HT1080 (cell line): ENCODE measurements at places on chromosomes 3 and 15.

DNA sequence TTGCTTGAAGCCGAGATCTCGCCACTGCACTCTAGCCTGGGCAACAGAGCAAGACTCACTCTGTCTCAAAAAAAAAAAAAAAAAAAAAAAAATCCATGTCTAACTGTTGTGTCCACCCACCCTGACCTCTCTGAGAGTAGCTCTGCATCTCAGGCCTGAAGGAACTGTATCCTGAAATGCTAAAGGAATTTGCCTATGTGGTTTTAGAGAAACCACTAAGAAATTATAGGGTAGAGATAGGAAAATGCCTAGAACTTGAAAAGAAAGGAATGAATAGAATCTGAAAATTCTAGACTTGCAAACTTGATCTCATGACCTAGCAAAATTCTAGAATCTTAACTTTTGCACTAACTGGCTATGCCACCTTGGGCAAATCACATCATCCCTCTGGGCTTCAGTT, 217.5 kb upstream of the ROPN1 start:
- DNase-seq = peak; percentile 33

- DNase-seq = no peak
Observed at GRCh38 chr15:69734699-69735098, 282.1 kb downstream of the RPLP1 start.

- DNase-seq = peak; percentile 100
Observed at GRCh38 chr3:123688241-123688747, 103.4 kb upstream of the HACD2 start.

GRCh38 chr3:197317250-197317963, 19.0 kb upstream of the DLG1 start:
- DNase-seq = peak; percentile 81

- DNase-seq = no peak
Observed at GRCh38 chr15:31398677-31399301, 72.2 kb downstream of the KLF13 start.

DNA sequence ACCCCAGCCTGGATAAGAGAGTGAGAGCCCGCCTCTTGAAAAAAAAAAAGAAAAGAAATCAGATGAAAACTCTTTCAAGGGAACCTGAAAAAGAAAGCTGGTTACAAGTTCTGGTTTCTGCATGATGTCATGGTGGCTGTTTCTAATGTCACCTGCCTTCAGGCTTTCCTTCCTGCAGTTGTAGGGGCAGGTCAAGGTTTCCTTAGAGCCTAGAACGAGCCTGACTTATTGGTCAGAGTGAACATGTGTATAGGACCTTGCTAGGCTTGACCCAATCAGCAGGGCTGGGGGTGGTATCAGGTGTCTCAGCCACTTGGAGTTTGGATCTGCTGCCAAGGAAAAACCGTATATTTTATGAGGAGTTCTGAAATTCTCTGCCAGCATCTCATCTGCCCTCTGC, 3.8 kb downstream of the IVD start:
- DNase-seq = no peak

GRCh38 chr3:100522125-100522524, 29.7 kb downstream of the TMEM45A start:
- no peak for DNase-seq

DNA sequence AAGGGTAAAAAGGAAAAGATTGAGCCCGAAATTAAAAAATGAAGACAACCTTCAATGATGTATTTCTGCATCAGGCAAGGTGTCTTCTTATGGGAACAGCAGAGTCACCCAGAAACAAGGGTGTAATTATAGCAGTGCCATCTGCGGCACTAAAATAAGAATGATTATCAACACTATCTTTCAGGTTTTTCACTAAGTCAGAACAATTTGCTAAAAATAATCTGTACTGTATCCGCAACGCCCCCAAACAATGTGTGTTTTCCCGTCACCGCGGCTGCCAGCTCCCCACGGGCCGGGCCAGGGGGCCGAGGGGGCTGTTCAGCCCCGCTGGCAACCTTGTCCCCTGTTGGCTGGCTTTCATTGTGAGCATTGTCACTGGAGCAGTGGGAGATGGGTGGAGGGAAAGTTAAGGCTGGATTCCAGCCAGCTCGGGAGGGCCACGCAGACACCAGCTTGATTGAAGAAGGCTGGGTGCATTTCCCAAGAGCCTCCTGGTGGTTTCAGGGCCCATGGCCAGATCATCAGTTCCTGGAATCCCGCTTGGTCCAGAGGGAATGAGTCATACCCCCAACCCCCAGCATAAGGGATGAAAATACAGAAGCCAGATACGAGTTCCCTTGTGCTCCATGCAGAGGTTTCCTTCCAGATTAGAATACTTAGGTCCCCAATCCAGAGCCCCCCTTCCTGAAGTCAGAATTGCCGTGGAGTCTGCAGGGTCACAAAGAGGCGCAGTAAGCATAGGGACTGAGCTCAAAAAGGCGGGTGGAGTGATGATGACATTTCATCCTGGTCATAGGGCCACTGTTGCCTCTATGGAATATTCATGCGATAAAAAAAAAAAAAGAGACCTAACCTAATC, 90.2 kb upstream of the KLF13 start:
- DNase-seq = peak; percentile 79

DNA sequence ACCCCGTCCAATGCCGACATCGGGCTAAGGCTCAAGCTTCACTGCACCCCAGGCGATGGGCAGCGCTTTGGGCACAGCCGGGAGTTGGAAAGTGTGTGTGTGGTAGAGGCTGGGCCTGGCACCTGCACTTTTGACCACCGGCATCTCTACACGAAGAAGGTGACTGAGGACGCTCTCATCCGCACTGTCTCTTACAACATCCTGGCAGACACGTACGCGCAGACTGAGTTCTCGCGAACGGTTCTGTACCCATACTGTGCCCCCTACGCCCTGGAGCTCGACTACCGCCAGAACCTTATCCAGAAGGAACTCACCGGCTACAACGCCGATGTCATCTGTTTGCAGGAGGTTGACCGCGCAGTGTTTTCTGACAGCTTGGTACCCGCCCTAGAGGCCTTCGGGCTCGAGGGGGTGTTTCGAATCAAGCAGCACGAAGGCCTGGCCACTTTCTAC, 1.0 kb downstream of the PDE12 start:
- peak; percentile 20 for DNase-seq

DNA sequence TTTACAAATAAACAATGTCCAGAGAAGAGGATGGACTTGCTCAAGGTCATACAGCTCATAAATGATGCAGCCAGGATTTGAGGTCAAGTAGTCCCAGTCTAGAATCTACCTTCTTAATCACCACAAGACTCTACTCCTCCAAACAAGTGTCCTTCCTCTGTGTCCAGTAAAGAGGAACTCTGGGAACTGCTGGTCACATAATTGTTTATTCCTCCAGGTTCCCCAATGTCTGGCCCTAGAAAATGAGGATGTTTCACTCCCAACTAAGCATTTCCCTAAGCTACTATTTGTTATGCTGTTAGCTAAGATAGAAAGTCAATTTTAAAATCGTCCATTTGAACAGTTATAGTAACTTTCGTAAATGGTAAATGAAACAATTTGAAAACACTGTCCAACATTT, 192.4 kb downstream of the FHIT start:
- no peak for DNase-seq

- DNase-seq = peak; percentile 14
Observed at GRCh38 chr15:47443839-47444238, 273.5 kb upstream of the SEMA6D start.

GRCh38 chr15:50675535-50676144, 11.0 kb downstream of the TRPM7 start:
- DNase-seq = peak; percentile 11

- no peak for DNase-seq
Observed at GRCh38 chr3:37712421-37712820, 149.3 kb upstream of the CTDSPL start.

DNA sequence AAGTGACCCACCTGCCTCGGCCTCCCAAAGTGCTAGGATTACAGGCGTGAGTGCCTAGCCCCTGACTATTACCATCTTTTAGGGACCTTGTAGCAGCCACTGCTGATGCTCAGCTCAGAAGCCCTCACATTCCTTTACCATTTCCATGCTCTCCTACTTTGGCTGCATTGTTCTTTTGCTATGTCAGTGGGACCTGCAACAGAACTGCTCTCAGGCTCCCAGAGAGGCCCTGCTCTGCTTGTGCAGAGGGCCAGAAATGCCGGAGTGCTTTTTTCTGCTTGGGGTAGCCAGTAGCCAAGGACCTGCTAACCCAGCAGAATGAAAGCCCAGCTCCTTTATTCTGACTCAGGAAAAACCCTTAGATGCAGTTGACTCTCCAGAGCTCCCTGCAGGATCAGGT, 18.3 kb upstream of the PROK2 start:
- no peak for DNase-seq

GRCh38 chr3:111690242-111690641, 95.1 kb upstream of the ZBED2 start:
- peak; percentile 96 for DNase-seq

GRCh38 chr3:195224156-195224979, 46.6 kb downstream of the XXYLT1 start:
- no peak for DNase-seq

GRCh38 chr3:166274351-166275023, 437.3 kb upstream of the BCHE start:
- DNase-seq = no peak

DNA sequence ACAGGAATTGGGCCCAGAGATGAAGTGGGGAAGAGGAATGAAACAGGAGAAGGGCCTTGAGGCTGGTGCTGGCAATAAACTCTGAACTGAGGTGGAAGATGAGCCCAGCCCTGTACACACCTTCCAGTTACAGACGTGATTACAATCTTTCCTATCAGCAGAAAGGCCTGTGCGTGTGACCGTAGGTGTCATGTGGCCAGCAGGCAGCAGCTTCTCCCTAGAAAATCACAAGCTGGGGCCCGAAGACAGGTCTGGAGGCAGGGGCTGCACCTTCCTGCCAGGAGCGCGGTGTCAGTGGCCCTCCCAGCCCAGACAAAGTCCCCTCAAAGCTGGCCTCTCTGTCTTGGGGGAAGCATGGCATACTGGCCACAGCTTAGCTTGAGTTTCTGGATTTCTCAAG, 16.7 kb upstream of the PIGZ start:
- DNase-seq = no peak

GRCh38 chr3:178436773-178437172, 99.5 kb upstream of the KCNMB2 start:
- DNase-seq = peak; percentile 53

DNA sequence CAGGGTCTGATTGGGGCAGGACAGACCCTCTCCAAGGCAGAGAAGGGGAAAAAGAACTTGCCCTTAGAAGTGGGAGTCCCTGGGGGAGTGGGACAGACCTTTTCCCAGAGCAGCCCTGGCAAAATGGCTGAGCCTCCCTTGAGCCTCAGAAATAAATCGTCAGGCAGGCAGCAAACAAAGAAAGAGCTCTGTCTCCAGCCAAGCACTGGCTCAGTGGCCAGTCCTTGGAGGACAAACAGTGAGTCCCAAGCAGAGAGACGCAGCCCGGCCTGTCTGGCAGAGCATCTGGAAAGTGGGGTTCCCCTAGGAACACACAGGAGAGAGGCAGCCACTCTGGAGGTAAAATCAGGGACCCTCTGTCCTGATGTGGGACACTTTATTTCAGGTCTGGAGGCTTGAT, 1.8 kb downstream of the SLC6A1 start:
- DNase-seq = no peak

DNA sequence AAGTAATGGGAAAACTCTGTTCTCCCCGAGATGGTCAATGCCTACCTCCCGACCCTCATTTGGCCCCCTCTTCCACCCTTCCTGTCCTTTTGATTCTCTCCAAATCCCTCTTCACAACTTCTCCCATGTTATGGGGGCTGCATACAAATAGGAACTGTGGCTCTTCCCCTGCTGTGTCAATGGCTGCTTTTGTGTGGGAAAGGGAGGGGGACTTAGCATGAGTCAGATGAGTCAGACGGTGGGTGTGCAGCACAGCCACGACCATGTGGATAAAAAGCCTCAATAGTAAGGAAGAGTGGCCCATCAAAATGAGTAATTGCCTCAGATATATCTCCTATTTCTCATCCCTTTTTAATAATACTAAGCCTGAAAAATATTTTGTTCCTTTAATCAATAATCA, 31.9 kb downstream of the SPATA16 start:
- peak; percentile 86 for DNase-seq

- no peak for DNase-seq
Observed at GRCh38 chr3:157231071-157231470, 71.1 kb upstream of the CCNL1 start.

DNA sequence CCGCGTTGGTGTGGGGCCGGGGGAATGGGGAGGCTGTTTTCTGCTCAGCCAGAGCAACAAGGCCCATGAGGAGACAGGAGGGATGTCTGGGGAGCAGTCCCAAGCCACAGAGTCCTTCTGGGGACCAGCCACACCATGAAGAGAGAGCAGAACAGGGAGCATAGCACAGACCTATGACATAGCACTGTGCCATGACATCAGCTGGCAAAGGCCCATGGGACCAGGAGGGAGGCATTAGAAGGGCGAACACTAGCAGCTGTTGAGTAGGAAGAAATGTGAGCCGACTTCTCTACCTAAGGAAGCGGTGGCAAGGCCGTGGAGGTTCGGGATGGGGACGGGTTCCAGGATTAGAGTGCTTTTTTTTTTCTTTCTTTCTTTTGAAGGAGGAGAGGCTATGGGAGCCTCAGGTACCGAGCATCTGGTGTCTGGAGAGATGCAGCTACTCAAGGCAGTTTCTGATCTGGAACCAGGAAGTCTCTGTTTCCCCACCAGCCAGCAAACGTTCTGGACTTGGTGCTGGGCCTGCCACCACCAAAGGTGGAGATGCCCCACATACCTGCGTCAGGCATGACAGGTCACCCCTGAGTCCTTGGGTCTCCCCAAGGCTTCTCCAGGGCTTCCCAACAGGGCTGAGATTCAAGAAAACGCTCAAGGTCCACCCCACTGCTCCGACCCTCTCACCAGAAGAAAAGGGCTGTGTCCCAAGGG, 77.3 kb upstream of the CGNL1 start:
- DNase-seq = no peak

GRCh38 chr3:130787422-130788068, 40.9 kb upstream of the PIK3R4 start:
- DNase-seq = no peak

DNA sequence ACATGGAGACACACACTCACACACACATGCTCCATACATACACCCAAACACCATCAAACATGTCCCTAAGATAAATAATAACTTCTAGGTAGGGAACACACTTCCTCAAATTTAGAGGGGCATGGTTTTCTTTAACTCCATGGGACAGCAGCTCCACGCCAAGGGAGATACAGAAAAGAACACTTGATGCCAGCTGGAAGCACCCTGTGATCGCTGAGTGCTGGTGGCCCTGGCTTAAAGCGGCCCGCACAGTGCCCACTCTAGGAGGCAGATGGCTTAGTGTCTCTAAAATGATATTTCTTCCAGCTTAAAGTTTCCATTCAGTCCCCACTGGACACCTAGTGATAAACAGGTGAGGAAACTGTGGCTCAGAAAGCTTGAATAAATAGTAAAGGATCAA, 232.9 kb downstream of the UACA start:
- no peak for DNase-seq
